ENCODE measurements at places on chromosomes 7 and 10.

GRCh38 chr10:230758-231157 is 95.5 kb downstream of the ZMYND11 start:
- peak; percentile 17 for DNase-seq

- DNase-seq: no peak
Measured at GRCh38 chr7:155426543-155427410, 31.2 kb upstream of the EN2 start.

DNA sequence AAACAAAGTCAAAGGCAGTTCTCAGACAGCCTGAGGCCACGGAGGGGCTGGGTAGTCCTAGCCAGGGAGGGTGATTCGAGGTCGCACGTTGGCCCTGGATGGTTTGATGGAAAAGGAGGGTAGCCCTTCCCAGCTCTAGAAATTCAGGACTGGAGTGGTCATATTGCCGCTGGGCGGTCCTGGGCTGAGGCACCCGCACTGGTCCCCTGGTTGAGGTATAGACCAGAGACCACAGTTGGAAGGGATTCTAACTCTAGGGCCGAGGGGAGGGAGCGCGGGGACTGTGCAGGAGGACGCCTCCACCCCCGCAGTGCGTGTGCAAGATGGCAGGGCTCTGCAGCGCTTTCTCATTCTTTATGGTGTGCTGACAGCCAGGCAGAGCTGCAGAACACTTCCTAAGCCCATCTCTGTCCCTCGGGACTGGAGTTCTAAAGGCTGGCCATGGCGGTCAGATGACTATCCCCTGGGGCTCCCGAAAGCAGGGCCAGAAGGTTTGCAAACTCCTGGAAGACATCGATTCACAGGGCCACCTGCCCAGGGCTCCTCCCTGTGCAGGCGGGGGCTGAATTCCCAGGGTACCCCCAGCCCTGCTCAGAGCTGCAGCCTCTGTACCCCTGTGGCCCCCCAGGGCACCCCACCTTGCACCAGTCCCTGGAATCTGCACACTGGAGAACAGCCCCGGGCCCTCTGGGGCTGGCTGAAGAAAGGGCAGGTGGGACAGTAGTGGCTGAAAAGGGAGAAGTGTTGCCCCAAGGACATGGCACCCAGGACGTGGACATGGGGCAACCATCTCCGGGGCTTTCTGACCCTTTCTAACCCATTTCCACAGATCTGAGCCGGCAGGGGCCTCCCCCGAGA is 51.0 kb upstream of the ELN start:
- no peak for DNase-seq

- DNase-seq: no peak
Measured at GRCh38 chr7:111789870-111790269, 227.6 kb upstream of the IMMP2L start.

DNA sequence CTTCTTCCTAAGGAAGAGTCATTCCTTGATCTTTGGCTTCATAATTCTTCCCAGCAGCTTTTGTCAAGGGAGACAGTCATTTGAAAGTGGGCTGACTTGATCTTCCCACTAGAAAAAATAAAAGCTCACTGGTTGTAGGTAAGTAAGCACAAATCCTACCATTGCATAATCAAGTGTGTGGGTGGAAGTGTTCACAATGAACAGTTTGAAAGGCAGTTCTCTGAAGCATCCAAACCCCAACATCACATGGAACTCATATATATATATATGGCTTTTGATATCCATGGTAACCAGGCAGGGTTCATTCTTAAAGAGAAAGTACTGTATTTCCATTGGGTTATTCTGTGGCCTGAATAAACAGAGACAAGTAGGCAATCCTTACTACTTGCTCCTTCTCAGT is 51.6 kb downstream of the ARMH3 start:
- DNase-seq: no peak

- no peak for DNase-seq
Measured at GRCh38 chr7:115009736-115010440, 88.0 kb downstream of the MDFIC start.

- DNase-seq: no peak
Measured at GRCh38 chr7:149635561-149636329, 137.6 kb downstream of the ZNF467 start.

DNA sequence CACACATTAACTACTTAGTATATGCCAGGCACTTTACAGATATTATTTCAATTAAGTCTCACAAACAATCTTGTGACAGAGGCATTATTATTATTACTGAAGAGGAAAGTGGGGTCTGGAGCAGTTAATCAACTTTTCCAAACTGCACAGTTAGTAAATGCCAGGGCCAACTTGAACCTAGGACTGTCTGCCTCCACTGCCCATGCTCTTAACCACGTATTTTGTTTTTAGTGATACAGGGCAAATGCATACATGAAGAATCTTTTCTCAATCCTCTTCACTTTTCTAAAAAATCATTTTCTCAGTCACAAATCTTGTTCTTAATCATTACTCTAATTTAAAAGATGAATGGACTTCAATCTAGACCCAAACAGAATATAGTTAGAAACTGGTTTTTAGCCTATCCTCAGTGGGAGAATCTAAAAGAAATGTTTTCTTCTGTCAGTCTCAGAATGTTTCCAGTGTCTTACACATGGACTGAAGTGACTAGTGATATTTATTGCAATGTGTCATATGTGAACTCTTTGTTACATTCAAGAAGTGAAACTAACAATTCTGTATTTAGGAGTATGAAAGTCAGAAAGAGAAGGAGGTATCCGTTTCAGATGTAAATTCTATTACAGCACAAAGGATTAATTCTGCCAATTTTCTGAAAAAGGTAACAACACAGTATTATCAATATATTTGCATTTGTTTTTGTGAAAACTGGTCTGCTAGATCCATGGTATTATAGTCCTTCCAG is 55.5 kb upstream of the CCNJ start:
- DNase-seq: no peak

Measured in AML-193 (cell line).